ENCODE measurements at places on chromosomes 6 and 20. TPM values are rescaled to one million over a fixed set of nuclear protein-coding genes. Genes with fewer than 3 reads are reported as not detected.

The IL17A gene
- total RNA-seq = not detected

The SNAI1 gene
- not detected for total RNA-seq

The PPP1R3G gene
- total RNA-seq = 2.1 TPM

The TCF21 gene
- 0.33 TPM for total RNA-seq

Data from kidney epithelial cell (primary cell).